ENCODE measurements at places on chromosomes 13 and 19. TPM values are rescaled to one million over a fixed set of nuclear protein-coding genes. Genes with fewer than 3 reads are reported as not detected.

The WDR62 gene
- 0.88 TPM for total RNA-seq

The OR1I1 gene
- not detected for total RNA-seq

DNA sequence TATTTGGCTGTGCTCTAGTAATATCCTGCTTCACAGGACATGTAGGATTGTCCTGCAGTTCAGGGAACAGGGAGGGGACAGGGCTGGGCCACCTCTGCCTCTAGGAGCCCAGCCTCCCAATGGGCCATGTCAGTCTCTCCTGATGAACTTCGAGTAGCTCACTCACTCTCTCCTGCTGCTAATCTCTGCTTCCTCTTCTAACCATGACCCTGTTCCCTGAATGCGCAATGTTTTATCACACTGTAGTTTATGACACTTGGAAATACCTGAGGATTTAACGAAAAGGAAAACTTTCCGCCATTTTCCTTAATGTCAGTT is 9.2 kb downstream of the PARP4 start:
- no peak overlapping the region for H3K27ac ChIP-seq
- H3K4me3 ChIP-seq, result no peak overlapping the region
- H3K27me3 ChIP-seq, result no peaks in the 10 kb centered on the region
- H3K36me3 ChIP-seq, result no peaks in the 10 kb centered on the region

DNA sequence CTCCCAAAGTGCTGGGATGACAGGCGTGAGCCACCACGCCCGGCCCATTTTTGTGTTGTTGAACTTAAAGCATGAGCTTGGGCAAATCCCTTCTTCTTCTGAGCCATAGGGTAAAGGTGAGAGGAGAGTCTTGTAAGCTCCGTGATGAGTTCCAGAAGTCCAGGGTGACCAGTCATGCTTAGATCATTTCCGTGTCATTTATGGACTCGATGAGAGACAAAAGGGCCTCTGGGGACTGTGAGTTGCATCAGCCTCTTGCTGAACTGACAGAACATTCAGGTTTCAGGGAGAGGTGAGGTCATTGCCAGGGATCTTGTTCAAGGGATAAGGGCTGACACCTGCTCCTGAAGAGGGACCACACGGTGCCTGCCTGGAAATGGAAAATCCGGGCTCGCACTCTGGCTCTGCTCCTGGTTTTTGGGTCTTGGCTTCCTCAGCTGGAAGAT is 53.6 kb downstream of the GADD45B start:
- no peak overlapping the region for H3K27ac ChIP-seq
- H3K4me1 ChIP-seq, result peaks cover 12% of the 10 kb centered on the region
- no peaks in the 10 kb centered on the region for H3K36me3 ChIP-seq
- no peak for DNase-seq
- no peak overlapping the region for H3K4me3 ChIP-seq
- no peaks in the 10 kb centered on the region for H3K27me3 ChIP-seq

GRCh38 chr19:43936188-43936587 is 1.1 kb upstream of the ZNF45 start:
- no peak overlapping the region for H3K27ac ChIP-seq
- H3K36me3 ChIP-seq, result peaks cover 12% of the 10 kb centered on the region
- H3K4me1 ChIP-seq, result peaks cover 8% of the 10 kb centered on the region
